Stimulated activated CD4-positive, alpha-beta T cell treated with anti-CD3 and anti-CD28 coated beads, Interleukin-1b, Interleukin-23, amount 100 ng/mL, for 4 hours (primary cell): ENCODE measurements at places on chromosomes 7 and 10.

GRCh38 chr7:149818536-149818840 lies 19.7 kb upstream of the ZNF862 start:
- DNase-seq: no peak

DNA sequence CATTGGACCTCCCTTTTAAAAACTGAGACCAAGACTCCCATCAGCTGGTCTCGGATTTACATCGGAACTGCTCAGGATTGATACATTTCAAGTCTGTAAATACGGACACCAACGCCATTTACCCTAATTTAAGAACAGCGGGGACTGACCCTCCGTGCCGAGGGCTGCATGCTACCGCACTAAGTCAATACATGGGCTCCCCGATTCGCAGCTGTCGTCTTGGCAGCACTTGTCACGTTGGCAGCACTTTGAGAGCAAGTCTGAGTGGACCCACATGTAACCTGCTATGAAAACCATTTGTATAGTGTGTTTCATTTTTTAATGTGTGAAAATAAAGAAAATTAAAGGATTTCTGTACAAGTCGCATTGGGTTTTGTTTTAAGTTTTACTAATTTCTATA lies 83.4 kb downstream of the EZH2 start:
- DNase-seq: no peak

DNA sequence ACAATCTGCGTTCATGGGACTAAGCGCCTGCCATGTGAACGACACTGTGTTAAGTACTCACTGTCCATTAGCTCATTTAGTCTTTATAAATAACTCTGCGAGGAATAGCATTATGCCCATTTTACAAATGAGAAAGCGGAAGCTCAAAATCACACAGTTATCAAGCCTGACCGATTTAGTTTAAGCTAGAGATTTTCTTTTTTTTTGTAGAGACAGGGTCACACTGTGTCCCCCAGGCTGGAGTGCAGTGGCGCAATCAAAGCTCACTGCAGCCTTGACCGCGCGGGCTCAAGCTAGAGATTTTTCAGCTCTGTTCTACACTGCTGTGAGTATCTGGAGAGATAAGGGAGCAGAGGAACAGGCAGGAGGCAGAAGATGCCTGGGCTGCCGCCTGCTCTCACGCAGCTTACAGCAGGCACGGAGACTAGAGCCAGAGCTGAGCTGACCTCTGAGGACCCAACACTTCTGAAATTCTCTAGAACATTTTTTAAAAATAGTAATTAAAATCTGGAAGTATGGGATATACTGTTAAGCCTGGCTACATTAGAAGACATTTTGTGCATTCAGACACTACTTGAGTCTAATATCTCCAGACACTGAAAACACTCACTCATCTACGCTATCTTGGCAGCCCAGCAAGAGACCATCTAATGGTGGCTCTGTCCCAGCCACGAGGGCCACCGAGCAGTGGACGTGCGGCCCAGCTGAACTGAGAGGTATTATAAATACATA lies 38.7 kb downstream of the GNA12 start:
- DNase-seq: no peak

DNA sequence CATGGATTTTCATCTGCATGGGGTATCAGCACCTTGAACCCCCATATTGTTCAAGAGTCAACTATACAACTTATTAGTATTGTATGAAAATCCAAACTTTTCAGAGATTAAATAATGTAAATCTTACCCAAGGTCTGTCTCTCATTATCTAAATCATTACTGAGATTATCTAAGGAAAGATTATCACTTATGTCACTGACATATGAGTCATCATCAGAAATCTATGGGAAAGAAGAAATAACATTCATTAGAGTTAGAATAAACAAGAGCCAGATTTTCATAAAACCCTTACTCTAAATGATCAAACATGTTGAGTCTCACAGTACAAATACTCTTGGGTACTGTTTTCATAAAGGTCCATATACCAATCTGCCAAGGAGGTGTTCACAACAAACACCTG lies 83.3 kb upstream of the GSDME start:
- DNase-seq: no peak

DNA sequence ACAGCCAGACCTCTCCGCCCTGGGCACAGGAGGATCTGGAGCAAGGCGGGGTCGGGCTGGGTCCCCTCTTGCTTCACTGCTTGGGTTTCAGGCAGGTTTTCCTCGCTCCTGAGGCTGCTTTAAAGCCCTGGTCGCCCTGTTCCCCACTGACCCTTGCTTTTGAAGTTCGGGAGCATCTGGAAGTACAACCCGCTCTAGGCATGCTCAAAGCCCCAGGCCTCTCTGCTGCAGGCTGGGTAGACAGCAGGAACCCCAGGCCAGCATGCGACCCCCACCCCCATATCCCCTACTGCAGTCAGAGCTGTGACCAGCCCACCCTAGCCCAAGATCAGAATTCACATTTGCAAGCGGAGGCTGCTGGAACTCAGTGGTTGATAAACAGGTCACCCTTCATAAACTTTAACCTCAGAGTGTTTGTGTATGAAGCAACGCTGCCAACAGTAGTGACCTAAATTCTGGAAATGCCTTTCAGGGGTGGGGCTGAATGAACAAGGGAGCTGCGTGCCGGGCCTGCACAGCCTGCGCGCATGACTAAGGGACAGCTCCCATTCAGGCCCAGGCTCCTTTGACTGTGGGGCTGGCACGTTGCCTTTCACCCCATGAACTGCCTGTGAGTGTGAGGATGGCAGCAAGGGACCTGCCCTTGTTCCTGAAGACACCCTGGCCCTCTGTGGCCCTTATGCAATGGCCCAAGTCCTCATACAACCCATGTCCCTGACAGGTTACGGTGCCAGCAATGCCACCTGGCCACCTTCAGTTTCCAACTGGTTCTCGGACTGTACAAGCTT lies 52.5 kb downstream of the PROSER2 start:
- DNase-seq: no peak

DNA sequence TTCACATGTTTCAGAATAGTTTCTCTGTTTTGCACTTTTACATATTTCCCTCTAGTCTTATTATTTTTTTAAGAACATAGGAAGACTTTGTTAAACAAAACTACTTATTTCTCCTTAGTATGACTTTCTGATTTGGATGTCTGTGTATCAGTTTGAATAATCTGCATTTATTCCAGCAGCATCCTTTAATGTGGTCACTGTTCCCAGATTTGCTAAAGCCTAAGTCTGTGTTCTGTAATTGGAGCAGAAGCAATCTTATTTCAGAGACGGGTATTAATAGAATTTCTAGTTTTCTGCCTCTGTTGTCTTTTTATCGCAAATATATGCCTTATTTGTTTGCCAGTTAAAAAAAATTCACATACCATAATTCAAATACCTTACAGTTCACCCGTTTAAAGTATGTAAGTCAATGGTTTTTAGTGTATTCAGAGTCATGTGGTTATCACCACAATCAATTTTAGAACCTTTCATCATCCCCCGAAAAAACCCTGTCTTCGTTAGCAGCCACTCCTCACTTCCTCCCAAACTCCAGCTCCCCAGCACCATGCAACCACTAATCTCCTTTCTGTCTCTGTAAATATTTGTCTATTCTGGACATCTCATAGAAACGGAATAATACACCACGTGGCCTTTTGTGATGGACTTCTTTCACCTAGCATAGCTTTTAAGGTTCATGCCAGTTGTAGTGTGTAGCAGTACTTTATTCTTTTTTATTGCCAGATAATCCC lies 58.7 kb downstream of the INPP5F start:
- no peak for DNase-seq

- DNase-seq: no peak
These were observed 19.7 kb upstream of the NKX6-2 start for GRCh38 chr10:132805599-132805998.

DNA sequence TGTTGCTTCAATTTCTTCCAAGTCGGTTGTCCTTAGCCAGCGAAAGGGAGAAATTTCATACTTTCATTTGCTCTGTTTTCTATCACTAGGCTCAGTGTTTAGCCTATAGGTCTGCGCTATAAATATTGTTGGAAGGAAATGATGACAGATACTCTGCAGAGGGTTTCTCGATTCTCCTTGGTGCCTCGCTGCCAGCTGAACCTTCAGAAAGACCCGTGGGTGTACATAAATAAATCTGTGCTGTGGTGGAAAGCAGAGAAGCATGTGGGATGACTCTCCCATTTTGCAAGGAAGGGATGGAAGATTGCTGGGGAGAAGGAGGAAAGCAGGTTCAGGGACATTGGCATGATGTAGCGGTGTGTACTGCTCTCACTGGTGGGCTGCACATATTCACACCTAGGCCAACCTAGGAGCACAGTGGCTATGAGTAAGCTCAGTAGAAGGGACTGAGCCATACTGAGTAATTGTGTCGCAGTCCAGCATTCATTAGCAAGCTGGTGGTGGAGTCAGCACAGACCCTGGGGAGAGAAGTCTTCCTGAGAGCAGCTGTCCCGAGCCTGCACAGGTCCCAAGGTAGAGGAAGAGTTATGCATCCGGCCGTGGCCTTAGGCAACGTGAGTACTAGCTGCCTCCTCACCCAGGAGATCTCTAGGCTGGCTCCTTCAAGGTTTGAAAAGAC lies 50.5 kb downstream of the PNLIPRP3 start:
- DNase-seq: no peak

DNA sequence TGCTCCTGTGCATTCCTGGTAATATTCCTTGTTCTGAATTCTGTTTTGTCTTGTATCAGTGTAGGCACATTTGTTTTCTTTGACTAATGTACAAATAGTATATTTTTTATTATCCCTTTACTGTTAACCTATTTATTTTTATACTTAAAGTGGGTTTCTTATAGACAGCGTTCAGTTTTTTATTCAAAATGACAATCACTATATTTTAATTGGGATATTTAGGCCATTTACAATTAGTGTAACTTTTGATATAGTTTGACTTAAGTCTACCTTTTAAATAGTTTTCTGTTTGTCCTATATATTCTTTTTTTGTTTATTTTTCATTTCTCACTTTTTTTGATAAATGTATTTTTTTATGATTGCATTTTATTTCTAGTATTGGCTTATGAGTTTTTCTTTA lies 219.8 kb downstream of the DNAJB9 start:
- DNase-seq: no peak

DNA sequence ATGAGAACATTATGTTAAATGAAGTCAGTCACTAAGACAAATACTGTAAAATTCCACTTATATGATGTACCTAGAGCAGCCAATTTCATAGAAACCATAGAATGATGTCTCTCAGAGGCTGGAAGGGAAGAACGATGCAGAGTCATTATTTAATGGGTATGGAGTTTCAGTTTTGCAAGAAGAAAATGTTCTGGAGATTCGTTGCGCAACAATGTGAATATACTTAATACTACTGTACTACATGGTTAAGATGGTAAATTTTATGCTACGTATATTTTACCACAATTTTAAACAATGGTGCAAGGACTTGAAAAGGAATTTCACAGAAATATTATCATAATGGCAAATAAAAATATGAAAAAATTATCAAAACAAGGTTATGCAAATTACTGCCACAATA lies 972.6 kb downstream of the KCNMA1 start:
- no peak for DNase-seq

DNA sequence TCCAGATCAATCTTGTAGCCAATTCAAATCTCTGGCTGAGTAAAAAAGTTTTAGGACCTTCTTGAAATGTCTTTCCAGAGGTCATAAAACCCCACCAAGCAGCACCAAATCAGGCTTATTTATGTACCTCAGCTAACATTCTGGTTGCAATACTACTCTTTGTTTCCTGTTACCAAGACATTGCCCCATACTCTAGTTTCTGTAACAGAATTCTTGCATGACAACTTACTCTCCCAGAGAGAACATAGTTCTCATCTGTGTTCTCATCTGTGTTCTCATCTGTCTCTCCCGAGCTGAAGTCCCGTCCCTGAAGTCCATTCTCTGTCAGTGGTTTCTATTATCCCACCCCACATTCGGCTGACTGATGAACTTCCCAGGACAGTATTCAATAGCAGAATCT lies 1285.1 kb downstream of the XPNPEP1 start:
- no peak for DNase-seq
